ENCODE measurements at places on chromosomes 3 and 15. TPM values are rescaled to one million over a fixed set of nuclear protein-coding genes. Genes with fewer than 3 reads are reported as not detected.

- H3K27ac ChIP-seq, result no peak overlapping the region
- no peak for DNase-seq
- H3K27me3 ChIP-seq, result no peaks in the 10 kb centered on the region
These were observed 23.4 kb downstream of the AMOTL2 start for GRCh38 chr3:134350861-134351311.

- H3K36me3 ChIP-seq, result no peaks in the 10 kb centered on the region
- H3K27me3 ChIP-seq, result no peaks in the 10 kb centered on the region
- H3K4me3 ChIP-seq, result no peak overlapping the region
- no peak overlapping the region for H3K27ac ChIP-seq
These were observed 42.5 kb upstream of the TPM1 start for GRCh38 chr15:62999923-63000561.

MEIS2 gene
- total RNA-seq, result 0.30 TPM

- peaks cover 100% of the 10 kb centered on the region for H3K27me3 ChIP-seq
- DNase-seq, result peak; percentile 40
- peaks cover 74% of the 10 kb centered on the region for H3K4me1 ChIP-seq
- no peak overlapping the region for H3K27ac ChIP-seq
- H3K36me3 ChIP-seq, result no peaks in the 10 kb centered on the region
These were observed 6.1 kb downstream of the SOX14 start for GRCh38 chr3:137770066-137770834.

DNA sequence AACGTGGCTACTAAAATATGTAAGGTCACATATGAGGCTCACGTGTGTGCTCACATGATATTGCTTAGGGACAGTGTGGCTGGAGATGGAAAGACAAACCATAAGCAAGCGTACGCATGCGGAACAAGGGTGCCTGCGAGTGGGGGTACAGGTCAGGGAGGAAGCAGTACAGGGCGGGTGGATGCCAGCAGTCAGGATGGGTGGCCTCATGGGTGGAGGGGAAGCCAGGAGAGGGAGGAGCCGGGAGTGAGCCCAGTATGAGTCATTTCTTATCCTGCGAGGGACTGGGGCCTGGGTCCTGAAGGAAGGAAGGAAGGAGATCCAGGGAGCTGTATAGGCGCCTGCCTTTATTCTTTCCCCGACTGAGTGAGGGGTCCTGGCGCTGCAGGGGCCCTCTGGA lies 42.0 kb upstream of the CGNL1 start:
- no peak for DNase-seq
- H3K27ac ChIP-seq, result no peak overlapping the region
- no peaks in the 10 kb centered on the region for H3K36me3 ChIP-seq
- no peaks in the 10 kb centered on the region for H3K27me3 ChIP-seq
